Left lung (tissue), 14 donors: ENCODE measurements at places on chromosomes 2 and 18. TPM values are rescaled to one million over a fixed set of nuclear protein-coding genes. Genes with fewer than 3 reads are reported as not detected.

The SERPINB4 gene
- total RNA-seq: 0.42 TPM

The TUBA4B gene
- total RNA-seq: not detected

The SIGLEC15 gene
- 0.47 TPM for total RNA-seq

The PARD6G gene
- 6.9 TPM for total RNA-seq

The IL36RN gene
- not detected for total RNA-seq

The CTAGE1 gene
- not detected for total RNA-seq

The FOXI3 gene
- total RNA-seq: not detected

The TMEM163 gene
- 23.2 TPM for total RNA-seq

The THSD7B gene
- 0.13 TPM for total RNA-seq

The SMIM21 gene
- not detected for total RNA-seq

The KIF5C gene
- 0.92 TPM for total RNA-seq

The GPR45 gene
- not detected for total RNA-seq

The VIT gene
- total RNA-seq: 1.1 TPM
